Stimulated activated CD8-positive, alpha-beta memory T cell treated with anti-CD3 and anti-CD28 coated beads, Interleukin-7, amount 100 ng/mL, for 1 hour (primary cell): ENCODE measurements at places on chromosomes 6 and 20.

- no peak for DNase-seq
Observed at GRCh38 chr20:48687117-48687800, 140.5 kb downstream of the PREX1 start.

- DNase-seq = no peak
Observed at GRCh38 chr20:8854571-8854970, 214.3 kb upstream of the PLCB4 start.

DNA sequence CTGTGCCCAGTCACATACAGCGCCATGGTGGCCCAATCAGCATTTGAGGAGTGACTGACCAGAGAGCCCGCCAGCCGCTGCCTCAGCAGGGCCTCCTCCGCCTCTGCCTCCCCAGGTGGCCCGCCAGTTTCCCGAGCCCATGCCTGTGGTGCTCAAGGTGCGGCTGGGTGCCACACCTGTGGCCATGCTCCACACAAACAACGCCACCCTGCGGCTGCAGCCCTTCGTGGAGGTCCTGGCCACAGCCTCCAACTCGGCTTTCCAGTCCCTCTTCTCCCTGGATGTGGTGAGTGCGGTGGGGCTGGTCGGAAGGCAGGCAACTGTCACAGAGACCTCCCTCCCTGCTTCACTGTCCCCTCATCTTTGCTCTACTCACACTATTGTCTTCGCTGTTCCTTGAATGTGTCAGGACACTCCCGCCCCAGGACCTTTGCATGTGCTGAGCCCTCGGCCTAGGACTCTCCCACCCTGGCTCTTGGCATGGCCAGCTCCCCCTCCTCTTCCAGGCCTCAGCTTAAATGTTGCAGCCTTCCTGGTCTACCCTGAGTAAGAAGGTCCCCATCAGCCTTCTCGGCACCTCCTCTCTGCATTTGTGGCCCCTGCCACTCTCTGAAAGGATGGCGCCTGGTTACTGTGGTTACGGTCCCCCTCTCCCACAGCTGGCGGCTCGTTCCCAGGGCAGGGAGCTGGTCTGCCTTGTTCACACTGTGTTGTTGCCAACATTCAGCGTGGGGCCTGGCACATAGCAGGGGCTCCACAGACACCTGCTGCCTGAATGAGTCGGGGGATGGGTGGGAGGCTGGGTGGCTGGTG is 11.8 kb upstream of the BPIFB6 start:
- no peak for DNase-seq

GRCh38 chr20:57433657-57434389 is 42.6 kb downstream of the RBM38 start:
- no peak for DNase-seq

GRCh38 chr6:132130626-132131298 is 179.6 kb upstream of the CCN2 start:
- no peak for DNase-seq

DNA sequence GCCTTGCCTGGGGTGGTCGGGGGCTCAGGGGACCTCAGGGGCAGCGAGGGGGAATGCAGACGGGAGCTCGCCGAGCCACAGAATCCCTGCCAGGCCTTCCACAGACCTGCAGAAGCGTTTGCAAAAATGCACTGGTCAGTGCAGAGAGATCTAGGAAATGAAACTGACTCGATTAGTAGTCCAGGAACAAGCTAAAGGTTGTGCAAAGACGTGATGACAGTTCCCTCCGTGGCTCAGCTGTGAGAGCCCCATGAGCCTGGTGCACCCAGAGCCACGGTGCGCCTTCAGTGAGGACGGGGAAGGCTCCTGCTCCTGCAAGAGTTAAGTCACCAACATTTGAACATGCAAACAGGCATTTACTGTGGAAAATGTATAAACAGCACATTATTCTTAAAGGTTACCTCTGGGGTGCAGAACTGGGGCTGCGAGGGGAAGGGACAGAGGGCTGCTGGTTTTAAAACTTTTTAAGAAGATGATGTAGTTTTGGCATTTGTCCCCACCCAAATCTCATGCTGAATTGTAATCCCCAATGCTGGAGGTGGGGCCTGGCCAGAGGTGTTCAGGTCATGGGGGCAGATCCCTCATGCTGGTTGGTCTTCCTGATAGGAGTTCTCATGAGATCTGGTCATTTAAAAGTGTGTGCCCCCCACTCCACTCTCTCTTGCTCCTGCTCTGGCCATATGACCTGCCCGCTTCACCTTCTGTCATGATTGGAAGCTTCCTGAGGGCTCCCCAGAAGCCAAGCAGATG is 147.3 kb downstream of the DLL1 start:
- DNase-seq = no peak

- no peak for DNase-seq
Observed at GRCh38 chr20:10856237-10857015, 182.6 kb upstream of the JAG1 start.

DNA sequence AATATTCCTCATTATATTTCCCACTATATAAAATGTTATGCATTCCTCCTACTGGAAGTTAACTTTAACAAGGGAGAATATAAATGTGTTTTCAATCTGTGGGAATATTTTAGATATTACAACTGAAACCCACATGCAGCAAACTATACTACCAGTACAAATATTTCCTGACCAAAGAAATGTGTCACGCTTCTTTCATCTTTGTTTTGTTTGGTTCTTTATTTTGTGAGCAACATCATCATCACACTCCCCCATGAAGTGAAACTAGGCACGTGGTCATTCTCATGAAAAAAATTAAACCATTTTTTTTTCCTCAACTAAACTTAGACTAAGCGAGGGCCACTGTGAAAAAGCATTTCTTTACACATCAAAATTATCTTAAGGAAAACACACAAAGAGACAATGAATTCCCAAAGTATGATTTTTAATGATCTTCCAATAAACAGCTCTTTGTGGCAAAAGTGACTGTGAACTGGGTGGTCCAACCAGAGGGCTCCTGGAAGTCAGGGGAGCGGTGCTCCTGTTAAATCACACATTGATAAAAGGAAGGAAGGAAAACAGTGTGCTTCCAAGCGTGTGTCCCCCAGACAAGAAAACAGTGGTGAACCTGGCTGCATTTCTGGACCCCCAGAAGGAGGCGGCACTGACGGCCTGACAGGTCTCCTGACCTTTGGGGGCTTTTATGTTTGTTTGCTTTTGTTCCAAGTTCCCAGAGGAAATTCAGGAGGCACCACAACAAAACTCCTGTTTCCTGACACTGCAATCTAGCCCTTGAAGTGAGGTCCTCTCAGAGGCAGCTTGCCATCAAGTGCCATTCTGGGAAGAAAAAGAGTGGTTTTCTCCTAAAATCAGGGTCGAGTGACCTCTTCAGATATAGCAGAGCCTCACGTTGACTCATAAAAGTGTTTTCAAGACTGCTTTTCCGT is 166.8 kb upstream of the FOXQ1 start:
- no peak for DNase-seq

DNA sequence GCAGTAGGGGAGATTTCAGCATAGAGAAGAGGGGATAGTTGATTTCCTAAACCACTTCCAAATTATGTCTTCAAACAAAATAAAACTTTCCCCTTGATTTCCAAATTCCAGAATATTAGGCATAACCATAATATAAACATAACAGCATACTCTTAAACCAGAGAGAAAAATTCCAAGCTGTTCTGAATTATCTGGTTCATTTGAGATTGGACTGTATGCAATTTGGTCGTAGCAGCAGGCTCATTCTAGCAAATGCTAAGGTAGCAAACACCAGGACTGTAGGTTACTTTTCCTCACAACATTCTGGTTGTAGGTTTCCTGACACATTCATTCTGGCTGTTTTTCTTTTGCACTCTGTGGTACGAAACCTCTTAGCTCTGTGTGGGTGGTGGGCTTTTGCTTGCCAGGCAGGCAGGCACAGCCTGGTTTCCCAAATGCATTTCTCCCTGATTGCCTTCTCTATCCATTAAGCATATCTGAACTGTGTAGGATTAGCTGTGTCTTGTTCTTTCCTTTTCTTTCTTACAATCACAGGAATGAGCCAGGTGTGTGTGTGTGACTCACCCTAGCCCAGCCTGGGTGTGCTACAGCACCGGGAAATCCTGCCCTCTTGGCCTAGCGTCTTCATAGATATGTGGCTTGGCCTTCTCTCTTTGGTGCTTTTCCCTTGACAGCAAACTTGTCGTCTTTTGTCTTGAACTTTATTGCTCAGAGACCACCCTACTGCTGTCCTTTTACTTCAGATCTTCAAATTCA is 77.1 kb downstream of the JARID2 start:
- DNase-seq = no peak

DNA sequence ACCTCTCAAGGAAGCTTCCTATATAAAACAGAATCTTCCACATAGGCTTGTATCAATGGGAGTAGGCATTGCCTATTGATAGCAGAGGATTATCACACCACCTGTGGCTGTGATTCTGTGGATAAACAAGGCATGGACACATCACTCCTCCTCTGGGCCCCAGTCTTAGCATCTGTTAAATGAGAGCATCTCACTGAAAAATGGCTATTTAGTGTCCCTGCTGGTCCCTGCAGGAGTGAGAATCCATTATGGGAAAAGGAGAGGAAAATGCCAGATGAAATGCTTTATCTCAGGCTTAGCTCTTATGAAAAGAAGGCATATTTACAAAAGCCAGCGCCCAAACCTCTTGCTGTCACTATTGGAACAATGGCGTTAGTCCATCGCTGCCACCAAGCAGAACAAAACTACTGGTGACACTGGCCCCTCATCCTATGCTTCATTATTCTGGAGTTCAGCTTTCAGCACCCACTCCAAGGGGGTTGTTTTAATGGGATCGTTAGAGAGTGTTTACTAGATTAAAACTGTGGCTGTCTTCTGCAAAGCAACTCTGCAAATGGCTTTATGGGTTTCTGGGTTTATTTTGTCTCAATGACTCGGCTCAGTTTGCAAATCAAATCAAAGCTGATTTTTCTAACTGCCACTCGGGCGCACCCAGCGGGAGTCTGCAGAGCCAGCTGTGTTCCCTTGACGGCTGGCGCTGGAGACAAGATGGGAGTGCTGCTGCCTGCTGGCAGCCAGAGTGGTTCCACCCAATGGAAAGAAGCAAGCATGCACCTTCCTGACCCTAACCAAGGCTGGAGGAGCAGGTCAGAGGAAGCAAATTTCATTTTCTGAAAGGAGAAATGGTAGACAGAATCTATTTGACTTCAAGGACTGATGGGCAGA is 658.8 kb upstream of the CHD6 start:
- DNase-seq = no peak

DNA sequence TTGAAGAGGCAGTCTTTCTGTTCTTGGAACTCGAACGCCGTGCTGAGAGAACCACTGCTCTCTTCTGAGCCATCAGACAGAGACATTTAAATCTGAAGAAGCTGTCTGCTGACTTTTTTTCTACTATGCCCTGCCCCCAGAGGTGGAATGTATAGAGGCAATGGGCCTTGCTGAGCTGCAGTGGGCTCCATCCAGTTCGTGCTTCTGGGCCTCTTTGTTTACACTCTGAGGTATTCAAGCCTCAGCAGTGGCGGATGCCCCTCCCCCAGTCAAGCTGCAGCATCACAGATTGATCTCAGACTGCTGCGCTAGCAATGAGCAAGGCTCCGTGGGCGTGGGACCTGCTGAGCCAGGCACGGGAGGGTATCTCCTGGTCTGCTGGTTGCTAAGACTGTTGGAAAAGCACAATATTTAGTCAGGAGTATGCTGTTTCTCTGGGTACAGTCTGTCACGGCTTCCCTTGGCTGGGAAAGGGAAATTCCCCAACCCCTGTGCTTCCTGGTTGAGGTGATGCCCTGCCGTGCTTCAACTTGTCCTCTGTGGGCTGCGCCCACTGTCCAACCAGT is 526.8 kb downstream of the CD109 start:
- DNase-seq = no peak

GRCh38 chr6:53975941-53976615 is 135.2 kb upstream of the MLIP start:
- DNase-seq = no peak

DNA sequence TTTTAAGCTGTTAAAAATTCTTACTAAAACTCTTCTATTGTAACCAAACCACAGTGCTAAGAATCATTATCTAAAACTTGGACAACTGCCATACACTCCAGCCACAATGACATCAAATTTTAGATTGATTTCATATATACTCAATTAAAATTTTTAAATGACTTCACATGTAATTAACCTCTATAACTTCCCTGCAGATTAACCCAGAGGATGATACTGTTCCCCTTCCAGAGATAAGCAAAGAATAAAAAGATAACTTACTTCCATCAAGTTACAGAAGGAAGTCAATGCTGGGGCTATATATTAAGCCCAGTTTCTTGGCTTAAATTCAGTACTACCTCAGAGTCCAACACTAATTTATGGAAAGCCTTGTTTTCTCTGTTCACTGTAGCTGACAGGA is 71.3 kb downstream of the ARHGAP18 start:
- no peak for DNase-seq

DNA sequence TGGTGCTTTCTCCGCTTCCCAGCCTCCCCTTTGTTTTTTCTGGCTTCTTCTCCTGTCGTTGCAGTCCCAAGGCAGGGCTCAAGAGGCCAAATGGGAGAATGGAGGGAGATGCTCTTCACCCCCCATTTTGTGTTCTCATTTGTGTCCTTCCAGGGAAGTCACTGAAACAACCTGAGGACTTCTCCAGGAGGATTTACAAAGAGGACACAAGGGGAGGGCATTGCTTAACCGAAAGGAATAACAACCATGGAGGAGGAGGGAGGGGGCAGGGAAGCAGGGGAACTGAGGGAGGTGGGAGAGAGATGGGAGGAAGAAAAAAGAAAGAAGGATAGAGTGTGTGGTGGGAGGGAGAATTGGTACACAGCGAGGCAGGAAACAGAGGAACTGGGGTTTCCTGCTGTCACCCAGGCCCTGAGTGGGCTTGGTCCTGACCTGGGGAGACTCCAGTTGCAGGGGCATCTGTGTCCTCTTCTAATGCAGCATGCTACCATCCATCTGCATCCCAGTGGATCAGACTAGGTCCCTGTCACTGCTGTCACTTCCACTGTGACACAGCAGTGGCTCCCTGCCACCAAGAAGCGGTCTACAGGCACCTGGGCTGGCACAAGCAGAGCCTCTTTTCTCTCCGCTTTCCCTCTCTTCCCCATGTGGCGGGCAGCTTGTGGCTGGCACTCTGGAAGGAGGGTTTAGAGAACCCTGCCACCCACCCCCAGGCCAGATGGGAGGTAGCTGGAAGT is 17.1 kb upstream of the MLN start:
- DNase-seq = no peak

GRCh38 chr20:52490711-52491430 is 299.3 kb upstream of the ZFP64 start:
- no peak for DNase-seq

GRCh38 chr20:50838322-50838625 is 43.4 kb downstream of the BCAS4 start:
- no peak for DNase-seq

GRCh38 chr6:147859071-147859470 is 350.6 kb downstream of the SAMD5 start:
- no peak for DNase-seq

- no peak for DNase-seq
Observed at GRCh38 chr6:54958446-54958845, 111.9 kb downstream of the FAM83B start.

DNA sequence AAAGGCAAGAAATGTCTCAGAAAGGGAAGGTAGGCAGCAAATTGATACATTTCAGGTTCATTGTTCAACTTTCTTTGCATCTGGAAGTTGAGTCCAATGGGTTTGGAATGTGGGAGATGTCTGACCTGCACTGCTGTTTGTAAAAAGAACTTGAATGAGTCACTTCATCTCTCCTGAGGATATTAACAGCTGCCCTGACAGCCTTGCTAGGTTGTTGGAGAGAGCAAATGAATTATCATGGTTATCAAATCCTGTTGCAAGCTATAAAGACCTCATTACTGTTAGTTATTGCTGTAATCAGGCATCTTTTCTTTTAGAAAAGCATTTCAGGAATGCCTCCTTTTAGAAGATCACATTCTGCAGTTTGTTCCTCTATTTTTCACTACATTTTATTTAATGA is 23.0 kb upstream of the FLRT3 start:
- DNase-seq = no peak

- DNase-seq = no peak
Observed at GRCh38 chr20:36105711-36106226, 48.8 kb upstream of the EPB41L1 start.
